Choroid plexus epithelial cell (primary cell): ENCODE measurements at places on chromosomes 3 and 15.

DNA sequence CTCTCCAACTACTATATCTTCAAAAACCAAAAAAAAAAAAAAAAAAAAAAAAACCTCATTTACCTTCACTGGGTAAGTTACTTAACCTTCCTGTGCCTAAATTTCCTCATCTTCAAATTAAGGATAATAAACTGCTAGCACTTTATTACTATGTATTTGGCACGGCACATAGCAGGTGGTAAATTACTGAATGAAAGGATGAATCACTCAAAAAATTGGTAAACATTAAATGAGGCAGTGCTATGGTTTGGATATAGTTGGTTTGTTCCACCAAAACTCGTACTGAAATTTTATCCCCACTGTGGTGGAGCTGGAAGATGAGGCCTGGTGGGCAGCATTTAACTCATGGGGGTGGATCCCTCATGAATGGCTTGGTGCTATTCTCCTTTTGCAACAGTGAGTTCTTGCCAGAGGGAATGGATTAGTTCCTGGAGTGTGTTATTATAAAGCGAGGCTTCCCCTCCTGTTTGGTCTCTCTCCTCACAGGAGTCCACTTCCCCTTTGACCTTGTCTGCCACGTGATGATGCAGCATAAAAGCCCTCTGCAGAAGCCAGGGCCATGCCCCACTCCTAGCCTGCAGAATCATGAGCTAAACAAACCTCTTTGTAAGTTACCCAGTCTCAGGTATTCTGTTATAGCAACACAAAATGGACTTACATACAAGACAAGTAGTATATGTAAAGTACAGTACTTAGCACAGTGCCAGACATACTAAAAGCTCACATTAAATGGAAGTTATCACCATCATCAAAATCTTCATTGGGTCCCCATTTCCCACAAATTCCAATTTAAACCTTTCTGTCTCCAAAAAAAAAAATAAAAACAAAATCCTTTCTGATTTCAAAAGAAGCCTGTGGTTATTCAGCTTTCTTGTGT is 20.6 kb downstream of the DCUN1D1 start:
- peak; percentile 56 for DNase-seq

GRCh38 chr15:70799667-70800450 is 36.5 kb upstream of the UACA start:
- peak; percentile 99 for DNase-seq

GRCh38 chr3:138862924-138863775 is 28.4 kb upstream of the PIK3CB start:
- DNase-seq: peak; percentile 67

DNA sequence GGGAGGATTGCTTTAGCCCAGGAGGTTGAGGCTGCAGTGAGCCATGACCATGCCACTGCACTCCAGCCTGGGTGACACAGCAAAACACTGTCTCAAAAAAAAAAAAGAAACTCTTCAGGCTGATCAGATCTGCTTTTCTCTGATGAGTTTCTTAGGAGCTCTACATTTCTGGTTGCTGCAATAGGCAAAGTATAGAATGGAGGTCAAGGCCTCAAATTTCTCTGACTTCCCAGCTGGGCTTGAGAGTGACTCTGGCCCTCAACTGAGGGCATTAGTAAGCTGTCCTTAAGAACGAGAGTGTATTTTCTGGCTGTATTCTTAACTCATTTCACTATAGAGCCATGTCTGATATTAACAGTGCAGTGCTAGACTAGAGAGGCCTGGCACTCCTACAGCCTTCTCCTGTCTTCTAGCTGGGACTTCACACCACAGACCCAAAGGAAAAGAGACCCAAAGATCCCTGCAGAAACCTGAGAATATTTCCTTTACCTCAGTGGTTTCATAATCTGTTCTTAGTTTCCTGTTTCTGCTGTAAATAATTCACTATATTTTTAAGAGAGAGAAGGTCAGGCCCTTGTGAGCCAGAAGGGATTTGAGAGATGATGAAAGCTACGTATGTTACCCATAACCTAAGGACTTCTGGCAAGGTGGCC is 2.0 kb upstream of the NR1I2 start:
- DNase-seq: peak; percentile 15

- DNase-seq: no peak
These were observed 266.4 kb downstream of the GABRG3 start for GRCh38 chr15:27237319-27237939.

DNA sequence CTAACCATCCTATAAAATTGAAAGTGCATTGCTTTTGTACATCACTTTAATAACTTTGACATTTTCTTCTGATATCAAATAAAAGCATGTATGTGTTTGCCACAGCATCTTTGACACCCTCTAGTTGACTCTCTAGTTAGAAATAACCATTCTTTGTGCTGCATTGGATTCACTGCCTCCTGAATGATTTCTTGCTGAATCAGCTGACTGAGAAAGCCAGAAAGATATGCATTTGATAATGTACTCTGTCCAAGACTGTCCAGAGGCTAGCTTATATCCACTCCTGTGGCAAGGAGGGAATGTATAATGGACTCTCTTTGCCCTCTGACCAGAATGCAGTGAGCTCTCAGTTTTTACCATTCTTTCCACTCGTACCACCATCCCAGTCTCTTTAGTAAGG is 6.2 kb downstream of the RAB11A start:
- peak; percentile 21 for DNase-seq

- peak; percentile 93 for DNase-seq
These were observed 7.3 kb downstream of the ADAM10 start for GRCh38 chr15:58742022-58742813.

GRCh38 chr15:73717802-73718201 is 33.6 kb downstream of the CD276 start:
- DNase-seq: no peak

DNA sequence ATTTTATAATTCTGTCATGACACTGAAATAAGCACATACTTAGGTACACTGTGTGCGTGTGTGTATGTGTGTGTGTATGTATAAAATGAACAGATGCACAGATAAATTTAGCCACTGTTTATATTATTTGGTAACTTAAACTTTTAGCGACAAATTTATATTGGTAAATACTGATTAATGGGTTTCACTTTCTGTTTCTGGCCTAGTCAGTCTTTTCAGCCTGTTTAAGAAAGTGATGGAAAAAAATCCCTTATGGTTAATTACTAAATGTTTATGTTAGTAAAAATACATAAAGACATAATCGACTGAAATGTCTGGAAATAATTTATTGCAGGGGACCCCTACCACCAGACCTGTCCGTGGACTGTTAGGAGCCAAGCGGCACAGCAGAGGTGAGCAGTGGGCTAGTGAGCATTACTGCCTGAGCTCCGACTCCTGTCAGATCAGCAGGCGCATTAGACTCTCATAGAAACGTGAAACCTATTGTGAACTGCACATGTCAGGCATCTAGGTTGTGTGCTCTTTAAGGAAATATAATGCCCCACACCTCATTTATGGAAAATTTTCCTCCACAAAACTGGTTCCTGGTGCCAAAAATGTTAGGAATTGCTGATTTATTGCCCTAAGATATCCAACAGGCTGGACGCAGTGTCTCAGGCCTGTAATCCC is 717.4 kb downstream of the SI start:
- DNase-seq: no peak

GRCh38 chr3:100352296-100353231 is 18.0 kb downstream of the NIT2 start:
- peak; percentile 54 for DNase-seq

DNA sequence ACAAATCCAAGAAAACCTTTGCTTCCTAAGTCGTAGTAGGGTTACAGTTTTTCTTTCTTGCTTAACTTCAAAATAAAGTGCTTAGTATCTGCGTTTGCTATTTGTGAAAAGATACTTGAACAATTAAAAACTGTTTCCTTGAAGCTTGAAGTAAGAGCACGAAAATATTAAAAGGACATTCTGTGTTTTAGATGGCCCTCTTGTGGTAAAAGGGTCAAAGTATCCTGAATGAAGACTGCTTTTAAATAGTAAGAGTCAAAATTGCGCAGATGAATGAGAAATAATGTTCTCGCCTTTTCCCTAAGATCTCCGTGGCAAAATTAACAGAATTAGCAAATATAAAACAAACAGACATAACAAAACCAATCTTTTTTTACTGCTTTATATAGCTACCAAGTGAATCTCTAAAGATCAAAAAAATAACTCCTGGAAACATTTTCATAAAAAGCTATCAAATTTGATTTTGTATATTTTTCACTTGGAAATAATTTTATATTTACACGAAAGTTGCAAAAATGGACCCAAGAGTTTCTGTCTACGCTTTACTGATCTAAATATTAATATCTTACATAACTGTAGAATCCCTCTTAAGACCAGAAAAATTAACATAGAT is 175.4 kb downstream of the MBNL1 start:
- DNase-seq: peak; percentile 84

DNA sequence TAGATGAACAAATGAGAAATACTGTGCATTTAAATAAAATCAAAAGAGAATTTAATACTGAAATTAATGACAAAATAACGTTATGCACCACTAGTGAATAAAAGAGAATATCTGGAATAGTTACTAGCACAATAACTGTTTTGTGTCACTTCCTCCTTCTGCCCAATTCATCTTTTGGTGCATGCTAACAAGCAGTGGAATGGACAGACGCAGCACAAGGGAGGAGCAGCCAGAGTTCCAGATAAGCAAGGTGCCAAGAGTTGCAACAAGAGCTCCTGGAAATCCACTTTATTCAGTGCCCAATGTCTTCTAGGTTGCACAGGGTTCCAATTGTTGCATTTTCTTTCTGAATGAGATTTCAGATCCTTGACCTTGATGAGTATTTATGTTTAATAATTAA is 66.5 kb upstream of the PLXND1 start:
- DNase-seq: no peak

DNA sequence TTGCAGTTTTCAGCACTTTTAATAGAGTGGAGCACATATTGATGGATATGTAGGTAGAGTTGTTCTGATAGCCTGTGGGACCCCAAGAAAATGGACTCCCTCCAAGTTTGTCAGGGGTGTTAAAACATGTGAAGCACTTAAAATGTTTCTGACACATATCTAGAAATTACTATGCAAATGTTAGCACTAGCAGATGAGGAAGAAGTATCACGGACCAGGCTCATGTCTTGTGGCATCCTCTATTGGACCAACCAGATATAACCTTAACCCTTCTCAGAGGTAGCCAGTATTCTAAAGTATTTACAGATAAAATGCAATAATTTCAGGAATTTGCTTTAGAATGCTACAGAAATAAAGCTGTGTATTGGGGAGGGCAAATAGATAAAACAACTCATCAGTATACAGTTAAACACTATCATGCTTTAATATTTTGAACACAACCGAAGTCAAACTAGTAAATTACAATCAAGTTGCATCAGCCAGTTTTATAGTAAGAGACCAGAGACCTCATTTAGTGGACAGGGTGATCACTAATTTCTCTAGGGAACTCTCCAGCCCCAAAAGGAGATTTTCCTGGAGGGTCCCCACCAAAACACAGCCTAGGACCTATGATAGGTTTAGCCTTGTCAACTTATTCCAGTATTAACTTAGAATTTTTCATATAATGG is 57.2 kb upstream of the FBN1 start:
- DNase-seq: no peak

GRCh38 chr3:173396191-173397041 is 1.1 kb upstream of the NLGN1 start:
- no peak for DNase-seq

DNA sequence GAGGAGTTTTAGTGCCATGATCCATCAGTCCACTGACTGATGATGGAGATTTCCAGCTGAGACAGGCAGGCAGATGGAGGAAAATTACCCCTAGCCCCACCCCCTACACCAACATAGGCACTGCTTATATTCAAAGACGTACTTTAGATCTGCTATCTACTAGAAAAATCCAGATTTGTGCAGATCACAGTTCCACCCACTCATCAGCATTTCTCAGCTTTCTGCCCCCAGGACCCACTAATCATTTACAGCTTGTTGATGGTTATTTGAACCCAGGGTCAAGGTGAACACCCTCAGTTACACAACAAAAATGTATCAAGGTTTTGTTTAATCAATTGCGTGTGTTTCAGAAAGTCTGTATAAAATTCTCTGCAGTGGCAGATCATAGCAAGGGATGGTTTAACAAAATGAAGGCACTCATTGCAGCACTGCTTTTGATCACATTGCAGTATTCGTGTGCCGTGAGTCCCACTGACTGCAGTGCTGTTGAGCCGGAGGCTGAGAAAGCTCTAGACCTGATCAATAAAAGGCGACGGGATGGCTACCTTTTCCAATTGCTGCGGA is at the start of gene HRG:
Gene HRG (plus strand): TSS at position 390 of the 564 bp plus-strand sequence. CDS start 18 bp downstream, at position 408.
- DNase-seq: no peak

- no peak for DNase-seq
These were observed 35.7 kb downstream of the MRPL46 start for GRCh38 chr15:88431441-88431840.

GRCh38 chr3:4906107-4906621 is 73.1 kb upstream of the BHLHE40 start:
- peak; percentile 82 for DNase-seq

- no peak for DNase-seq
These were observed 843 bp upstream of the CD47 start for GRCh38 chr3:108091498-108092250.

DNA sequence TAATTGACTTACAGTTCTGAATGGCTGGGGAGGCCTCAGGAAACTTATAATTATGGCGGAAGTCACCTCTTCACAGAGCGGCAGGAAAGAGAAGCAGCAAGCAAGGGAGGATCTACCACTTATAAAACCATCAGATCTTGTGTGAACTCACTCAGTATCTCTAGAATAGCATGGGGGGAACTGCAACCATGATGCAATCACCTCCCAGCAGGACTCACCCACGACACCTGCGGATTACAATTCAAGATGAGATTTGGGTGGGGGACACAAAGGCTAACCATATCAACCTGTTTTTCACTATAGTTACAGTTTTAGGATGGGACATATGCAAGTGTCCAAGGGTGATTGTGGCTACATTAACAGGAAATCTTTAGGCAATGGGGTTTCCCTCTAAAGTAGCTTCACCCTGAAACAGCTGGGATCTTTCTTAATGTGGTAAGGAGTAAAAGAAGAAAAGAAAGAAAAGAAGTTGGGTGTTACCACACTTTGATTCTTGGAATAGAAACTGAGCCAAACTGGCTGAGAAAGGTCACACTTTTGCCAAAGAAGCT is 453.8 kb downstream of the OTOL1 start:
- DNase-seq: no peak

DNA sequence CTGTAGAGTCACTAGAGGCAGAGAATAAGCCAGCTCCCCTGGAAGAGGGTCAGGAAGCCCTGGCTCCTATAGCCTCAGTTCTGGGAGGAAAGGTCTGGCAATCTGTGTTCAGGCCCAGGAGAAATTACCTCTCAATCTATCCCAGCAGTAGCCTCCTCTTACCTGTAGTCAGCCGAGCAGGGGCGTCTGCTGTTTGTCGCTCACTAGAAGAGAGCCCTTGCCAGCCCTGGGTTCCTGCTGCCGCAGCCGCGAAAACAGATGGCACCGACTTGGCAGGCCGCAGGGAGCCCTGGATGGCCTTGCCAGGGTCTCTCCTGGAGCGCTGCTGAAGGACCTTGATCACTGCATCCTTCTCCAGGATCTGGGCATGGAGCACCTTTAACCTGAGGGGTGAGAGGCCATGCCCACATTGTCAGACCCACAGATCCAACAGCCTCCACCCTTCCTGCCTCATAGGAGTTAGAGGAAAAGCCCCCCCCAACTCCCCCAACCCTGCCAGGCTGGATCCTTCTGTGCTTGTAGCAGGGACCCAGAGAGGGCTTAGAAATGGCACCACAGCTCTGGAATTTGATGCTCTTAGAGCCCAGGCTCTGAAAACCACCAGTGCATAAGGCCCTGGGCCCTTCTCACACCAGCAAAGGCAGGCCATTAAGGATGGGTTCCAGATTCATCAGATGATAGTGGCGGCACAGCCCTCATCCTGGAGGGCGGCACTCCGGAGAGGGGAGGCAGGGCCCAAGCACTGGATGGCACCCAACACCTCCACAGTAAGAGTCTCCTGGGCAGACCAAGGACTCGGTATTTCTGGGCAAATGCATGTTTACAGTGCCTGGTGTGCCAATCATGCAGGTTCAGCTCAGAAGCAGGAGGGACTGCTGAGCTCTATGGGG is 14.9 kb downstream of the AMOTL2 start:
- no peak for DNase-seq
